Activated CD8-positive, alpha-beta T cell treated with anti-CD3 and anti-CD28 coated beads, Interleukin-2, amount 10 ng/mL, durations not matched to agents 7 days and 5 days (primary cell): ENCODE measurements at places on chromosomes 7 and 10.

DNA sequence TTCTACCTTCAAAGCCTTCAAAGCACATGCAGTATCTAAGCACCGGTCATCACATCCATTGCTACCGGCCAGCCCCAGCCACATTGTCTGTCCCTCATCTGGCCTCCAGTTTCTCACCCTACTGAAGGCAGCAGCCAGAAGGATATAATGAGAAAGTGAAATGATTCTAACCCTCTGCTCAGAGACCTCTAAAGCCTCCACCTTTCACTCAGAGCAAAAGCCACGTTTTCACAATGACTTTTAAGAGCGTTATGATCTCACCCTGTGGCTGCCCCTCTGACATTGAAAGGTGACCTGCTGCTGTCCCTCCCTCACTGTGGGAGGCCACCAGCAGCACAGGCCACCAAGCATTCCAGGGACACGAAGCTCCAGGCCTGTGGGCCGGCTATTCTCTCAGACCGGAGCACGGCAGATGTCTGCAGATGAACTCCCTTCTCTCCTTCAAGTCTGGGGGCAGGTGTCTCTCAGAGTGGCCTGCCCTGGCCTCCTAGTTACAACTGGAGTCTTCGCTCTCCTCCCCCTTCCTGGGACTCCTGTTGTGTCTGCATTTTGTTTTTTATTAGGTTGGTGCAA, 94.9 kb upstream of the EEPD1 start:
- no peak overlapping the region for H3K27ac ChIP-seq
- DNase-seq: no peak
- no peak overlapping the region for H3K4me3 ChIP-seq
- H3K4me1 ChIP-seq: no peaks in the 10 kb centered on the region
- H3K36me3 ChIP-seq: no peaks in the 10 kb centered on the region

GRCh38 chr10:15821046-15821683, 39.1 kb downstream of the MINDY3 start:
- H3K4me1 ChIP-seq: peaks cover 2% of the 10 kb centered on the region
- no peaks in the 10 kb centered on the region for H3K27me3 ChIP-seq
- DNase-seq: no peak
- H3K36me3 ChIP-seq: peaks cover 24% of the 10 kb centered on the region

DNA sequence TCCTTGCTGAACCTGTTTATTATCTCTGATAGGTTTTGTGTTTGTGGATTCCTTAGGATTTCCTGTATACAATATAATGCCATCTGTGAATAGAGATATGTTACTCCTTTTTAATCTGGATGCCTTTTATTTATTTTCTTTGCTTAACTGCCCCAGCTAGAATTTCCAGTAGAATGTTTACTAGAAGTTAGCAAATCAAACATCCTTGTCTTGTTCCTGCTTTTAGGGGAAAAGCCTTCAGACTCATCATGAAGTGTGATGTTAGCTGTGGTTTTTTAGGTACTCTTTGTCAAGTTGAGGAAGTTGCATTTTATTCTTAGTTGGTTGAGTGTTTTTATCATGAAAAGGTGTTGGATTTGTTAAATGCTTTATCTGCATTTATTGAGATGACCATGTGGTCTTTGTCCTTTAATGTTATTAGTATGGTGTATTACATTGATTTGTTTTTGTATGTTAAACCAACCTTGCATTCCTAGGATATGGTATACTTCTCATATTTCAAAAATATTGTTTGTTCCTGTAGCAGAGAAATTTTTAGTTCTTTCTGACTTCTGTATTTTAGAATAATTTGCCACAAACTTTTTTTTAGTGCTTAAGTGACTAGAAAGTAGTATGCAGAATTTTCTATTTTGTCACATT, 24.3 kb downstream of the PPP2R2D start:
- no peak overlapping the region for H3K4me3 ChIP-seq
- no peak for DNase-seq
- no peak overlapping the region for H3K27ac ChIP-seq
- H3K4me1 ChIP-seq: peaks cover 45% of the 10 kb centered on the region

- H3K27me3 ChIP-seq: no peaks in the 10 kb centered on the region
- H3K4me1 ChIP-seq: no peaks in the 10 kb centered on the region
- no peak overlapping the region for H3K27ac ChIP-seq
- no peak for DNase-seq
Observed at GRCh38 chr10:14995964-14996565, 36.9 kb downstream of the MEIG1 start.
